ENCODE measurements at places on chromosomes 7 and 10.

- DNase-seq: no peak
Observed at GRCh38 chr7:24406789-24407299, 122.9 kb downstream of the NPY start.

DNA sequence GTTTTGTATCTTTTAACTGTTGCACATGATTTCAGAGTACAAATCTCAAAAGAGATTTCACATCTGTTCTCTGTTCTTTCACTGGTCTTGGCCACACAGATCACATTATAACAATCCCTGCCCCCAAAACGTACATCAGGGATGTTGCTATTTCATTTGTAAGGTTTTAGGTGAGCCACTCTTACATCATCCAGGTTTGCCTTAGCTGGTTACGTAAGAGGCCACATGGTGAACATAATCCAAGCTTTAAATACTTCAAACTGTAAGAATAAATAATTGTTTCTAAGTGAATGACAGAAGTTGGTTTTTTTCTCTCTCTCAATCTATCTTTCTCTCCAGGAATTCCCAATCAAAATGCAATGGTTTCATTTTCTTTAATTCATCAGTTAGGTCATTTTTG lies 245.9 kb upstream of the HGF start:
- DNase-seq: no peak

DNA sequence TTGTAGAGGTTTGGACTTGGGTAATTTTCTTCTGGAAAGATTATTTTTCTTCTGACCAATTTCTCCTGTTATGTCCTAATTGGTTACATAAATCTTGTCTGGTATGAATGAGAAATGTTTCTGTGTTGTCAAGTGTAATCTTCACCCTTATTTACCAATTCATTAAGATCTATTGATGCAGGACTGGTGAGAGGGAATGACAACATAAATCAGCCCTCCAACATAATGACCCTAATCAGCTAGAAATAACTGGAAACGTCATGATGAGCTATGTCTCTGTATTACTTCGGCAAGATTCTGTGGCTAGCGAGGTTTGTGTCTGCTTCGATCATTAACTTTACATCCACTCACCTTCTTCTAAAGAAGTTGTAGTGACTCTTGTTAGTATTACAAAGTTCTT lies 3.5 kb downstream of the FOXP2 start:
- DNase-seq: no peak

- DNase-seq: no peak
Observed at GRCh38 chr10:124064676-124065075, 28.7 kb downstream of the CHST15 start.

GRCh38 chr10:125050383-125050782 lies 108.5 kb downstream of the ZRANB1 start:
- peak; percentile 13 for DNase-seq

DNA sequence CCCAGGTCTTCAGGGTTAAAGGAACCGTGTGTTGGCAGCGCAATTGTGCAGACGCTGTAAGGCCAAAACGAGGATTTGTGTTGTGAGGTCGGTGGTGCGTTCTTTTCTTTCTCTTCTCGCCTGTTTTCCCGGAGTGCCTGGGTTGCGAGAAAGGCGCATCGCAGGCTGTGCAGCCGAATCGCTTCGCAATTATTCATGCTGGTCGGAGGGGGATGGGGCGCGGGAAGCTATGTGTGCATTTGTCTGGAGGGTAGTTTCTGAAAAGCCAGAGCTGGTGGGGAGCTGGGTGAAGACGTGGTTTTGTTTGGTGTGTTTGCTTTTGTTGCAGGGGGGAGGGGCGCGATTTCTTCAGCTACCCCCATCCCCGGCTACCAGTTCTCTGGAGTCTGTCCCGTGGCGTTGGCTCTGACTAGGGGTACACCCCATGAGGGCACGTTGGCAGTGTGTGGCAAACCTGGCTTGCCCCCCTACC lies 2.1 kb downstream of the MXI1 start:
- peak; percentile 70 for DNase-seq

DNA sequence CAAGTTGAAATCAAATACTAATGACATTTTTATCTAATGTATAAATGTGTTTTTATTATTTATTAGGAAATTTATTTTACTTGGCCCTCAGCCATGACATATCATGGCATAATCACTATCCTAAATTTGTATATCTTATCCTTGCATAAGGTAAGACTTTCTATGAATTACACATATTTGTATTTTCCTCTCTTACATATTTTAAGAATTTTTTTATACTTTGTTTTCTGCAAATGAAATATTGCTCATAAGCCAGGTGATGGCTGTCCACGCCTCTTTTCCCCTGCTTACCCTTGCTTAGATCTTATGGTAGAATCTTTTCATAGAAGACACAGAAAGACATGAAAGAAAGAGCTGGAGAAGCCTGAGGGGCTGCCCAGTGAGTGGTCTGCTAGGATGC lies 48.2 kb downstream of the IKZF1 start:
- DNase-seq: no peak

- no peak for DNase-seq
Observed at GRCh38 chr10:12308736-12309375, 40.5 kb upstream of the CAMK1D start.

DNA sequence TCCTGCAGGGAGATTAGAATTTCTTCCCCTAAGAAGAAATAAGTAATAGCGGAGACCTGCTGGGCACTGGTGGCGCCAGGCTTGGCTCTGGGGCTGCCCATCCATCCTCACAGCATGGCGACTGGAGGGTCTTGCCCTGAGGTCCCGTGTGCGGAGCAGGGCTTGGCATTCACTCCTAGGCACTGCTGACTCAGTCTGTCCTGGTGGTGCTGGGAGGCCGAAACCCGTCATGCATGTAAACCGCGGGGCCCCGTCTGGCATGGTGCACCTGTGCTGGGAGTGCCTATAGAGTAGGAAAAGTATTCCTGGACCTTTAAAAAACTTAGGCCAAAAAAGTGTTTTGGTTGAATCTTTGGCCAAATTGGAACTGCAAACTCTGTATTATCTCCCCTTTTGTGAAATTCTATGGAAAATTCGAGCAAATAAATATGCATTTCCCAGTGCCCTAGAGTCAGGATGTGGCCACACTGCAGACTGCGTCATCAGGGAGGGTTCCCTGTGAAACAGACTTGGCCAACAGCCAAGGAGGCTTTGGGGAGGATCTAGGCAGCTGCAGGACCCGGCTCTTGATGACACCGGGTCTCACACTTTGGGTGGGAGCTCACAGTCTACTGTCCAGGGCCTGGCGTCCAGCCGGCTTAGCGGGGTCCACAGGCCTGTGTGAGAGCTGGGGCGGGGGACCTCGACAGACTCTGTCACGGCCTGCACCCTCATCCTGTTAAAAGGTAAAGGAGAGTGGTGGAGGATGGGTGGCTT lies 122.3 kb downstream of the VIPR2 start:
- no peak for DNase-seq

DNA sequence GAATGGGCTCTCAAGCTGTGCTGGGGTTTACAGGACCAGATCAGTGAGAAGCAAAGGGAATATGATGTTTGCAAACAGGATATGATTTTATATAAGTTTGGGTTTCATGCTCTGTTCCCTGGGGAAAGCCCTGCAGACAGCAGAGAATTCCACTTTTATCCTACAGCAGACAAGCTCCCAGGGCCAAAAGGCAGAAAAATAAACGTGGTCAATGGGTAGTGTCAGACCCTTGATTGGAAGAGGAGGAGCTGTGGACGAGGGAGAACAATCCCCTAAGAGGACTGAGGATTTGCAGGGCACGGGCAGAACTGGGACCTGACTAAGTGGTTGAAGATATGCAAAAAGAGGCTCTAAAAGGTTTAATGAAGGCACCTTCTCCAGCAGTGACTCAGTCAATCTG lies 275.3 kb downstream of the HDAC9 start:
- no peak for DNase-seq

GRCh38 chr7:42409296-42409695 lies 172.3 kb upstream of the GLI3 start:
- DNase-seq: no peak

DNA sequence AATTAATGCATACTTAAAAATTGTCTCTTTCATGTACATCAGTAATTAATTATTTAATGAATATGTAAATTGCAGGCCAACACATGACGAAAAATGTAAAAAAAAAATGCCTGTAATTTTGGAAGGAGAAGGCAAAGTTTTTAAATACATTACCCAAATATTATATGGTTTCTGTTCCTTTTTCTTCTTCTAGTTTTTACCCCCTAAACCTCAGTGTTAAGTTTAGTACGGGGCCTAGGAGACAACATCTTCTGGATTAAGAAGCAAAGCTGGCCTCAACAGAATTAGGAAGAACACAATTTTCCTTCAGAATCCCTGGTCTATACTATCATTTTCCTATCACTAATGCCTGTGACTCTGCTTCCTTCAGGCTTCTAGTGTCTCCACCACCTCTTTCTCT lies 459.3 kb upstream of the NRP1 start:
- DNase-seq: no peak

DNA sequence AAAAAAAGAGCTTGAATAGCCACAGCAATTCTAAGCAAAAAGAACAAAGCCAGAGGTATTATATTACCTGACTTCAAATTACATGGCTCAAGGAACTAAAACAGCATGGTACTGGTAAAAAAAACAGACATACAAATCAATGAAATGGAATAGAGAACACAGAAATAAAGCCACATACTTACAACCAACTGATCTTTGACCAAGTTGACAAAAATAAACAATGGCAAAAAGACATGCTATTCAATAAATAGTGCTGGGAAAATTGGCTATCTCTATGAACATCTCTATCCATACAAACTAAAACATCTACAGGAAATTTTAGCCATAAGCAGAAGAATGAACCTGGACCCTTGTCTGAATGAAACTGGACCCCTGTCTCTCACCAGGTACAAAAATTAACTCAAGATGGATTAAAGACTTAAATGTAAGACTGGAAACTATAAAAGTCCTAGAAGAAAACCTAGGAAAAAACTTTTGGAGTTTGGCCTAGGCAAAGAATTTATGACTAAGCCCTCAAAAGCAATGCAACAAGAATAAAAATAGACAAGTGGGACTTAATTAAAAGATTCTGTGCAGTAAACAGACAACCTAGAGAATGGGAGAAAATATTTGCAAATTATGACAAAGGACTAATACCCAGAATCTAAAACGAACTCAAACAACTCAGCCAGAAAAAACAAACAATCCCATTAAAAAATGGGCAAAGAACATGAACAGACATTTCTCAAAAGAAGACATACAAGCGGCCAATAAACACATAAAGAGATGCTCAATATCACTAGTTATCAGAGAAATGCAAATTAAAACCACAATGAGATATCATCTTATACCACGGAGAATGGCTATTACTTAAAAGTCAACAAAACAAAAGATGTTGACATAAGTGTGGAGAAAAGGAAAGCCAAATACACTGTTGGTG lies 72.8 kb upstream of the DDC start:
- DNase-seq: no peak

GRCh38 chr7:30865821-30866220 lies 45.8 kb upstream of the AQP1 start:
- DNase-seq: no peak

DNA sequence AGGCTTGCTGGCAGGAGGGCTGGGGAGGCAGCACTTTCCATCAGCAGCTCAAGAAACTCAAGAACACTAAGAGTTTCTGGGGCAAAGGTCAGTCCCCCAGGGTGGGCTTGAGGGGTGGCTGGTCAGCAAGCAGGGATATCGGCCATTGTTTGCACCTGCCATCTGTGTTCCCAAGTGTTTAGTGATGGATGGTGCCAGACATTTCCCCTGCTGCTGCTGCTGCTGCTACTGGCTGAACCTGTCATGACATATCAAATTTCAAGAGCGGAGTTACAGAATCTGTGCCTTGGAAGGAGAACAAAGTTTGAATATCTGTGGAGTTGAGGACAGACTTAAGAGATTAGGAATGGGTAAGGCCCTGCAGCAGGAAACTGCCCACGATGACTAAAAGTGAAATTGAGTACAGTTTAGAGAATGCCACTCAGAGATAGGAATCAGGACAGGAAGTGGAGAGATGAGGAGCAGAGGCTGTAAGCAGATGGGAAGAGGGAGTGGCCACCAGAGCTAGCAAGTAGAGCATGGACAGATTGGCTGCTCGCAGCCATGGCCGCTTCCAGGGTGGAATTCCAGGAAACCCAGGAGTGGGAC lies 39.2 kb upstream of the PPP1R3C start:
- DNase-seq: no peak

GRCh38 chr7:4748231-4748681 lies 27.2 kb upstream of the AP5Z1 start:
- DNase-seq: no peak

DNA sequence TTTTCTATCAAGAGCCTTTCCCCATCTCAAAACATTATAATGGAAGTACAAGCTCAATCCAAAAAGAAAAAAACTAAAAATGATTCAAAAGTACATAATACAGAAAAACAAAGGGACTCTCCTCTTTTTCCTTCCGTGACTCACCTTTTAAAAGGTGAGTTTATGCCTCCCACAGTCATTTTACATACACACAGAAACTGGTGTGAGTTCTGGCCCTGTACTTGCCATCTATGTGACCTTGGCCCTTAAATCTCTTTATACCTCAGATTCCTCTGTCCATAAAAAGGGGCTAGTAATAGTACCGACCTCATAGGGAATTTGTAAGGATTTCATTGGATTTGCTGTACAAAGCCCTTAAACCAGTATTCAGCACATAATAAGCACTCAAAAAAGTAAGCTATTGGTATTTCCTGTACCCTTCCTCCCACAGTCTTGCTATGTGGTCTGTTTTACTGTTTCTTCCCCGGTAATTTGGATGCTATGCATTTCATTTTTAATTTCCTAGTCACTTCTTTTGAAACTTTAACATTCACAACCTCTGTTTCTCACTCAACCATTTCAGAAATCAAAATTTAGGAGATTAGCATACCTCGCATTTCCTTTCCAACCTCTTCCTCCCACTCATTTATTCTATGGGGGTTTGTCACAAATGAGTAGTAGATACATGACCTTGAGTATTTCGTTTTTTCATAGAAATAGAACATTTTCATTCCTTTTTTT lies 39.0 kb downstream of the STK17A start:
- no peak for DNase-seq

DNA sequence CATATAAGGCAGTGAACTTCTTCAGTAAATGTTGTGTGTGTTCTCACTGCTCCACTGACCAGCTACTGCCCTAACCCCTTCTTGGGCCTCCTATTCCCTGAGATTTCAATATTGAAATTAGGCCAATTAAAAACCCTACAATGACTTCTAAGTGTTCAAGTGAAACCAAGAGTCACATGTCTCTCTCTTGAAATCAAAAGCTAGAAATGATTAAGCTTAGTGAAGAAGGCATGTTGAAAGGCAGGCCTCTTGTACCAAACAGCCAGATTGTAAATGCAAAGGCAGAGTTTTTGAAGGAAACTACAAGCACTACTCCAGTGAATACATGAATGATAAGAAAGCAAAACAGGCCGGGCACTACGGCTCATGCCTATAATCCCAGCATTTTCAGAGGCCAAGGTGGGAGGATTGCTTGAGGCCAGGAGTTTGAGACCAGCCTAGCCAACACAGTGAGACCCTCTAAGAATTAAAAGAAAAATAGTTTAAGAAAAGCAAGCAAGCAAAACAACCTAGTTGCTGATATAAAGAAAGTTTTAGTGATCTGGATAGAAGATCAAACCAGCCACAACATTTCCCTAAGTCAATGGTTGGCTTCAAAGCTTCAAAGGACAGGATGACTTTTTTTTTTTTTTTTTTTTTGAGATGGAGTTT lies 22.3 kb downstream of the BRAF start:
- DNase-seq: no peak
